ENCODE measurements at places on chromosomes 4 and X.

- DNase-seq, result no peak
These were observed 250.7 kb downstream of the NAP1L3 start for GRCh38 chrX:93422693-93423092.

DNA sequence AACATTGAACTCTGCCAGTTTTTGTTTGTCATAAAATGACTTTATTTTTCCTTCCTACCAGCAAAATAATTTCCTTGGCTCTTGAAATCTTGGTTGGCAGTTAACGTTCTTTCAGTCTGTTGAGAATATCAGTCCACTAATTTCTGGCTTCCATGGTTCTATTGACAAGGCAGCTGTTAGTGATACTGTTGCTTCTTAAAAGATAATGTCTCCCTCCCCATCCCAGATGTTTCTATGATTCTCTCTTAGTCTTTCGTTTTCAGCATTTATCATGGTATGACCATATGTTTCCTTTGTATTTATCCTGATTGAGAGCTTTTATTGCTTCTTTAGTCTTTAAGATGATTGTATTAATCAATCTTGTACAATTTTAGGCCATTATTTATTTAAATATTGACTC is 81.1 kb upstream of the STK26 start:
- no peak for DNase-seq

GRCh38 chrX:131840799-131841495 is 182.2 kb upstream of the STK26 start:
- no peak for DNase-seq

- no peak for DNase-seq
These were observed 739.4 kb upstream of the TENM3 start for GRCh38 chr4:181503687-181504390.

GRCh38 chrX:44265559-44265958 is 77.9 kb downstream of the EFHC2 start:
- DNase-seq, result no peak

Measured in CD4-positive, alpha-beta T cell treated with Interleukin-1 beta for 1 hour (primary cell).